NCI-H1436 (cell line): ENCODE measurements at places on chromosomes 12 and 14.

DNA sequence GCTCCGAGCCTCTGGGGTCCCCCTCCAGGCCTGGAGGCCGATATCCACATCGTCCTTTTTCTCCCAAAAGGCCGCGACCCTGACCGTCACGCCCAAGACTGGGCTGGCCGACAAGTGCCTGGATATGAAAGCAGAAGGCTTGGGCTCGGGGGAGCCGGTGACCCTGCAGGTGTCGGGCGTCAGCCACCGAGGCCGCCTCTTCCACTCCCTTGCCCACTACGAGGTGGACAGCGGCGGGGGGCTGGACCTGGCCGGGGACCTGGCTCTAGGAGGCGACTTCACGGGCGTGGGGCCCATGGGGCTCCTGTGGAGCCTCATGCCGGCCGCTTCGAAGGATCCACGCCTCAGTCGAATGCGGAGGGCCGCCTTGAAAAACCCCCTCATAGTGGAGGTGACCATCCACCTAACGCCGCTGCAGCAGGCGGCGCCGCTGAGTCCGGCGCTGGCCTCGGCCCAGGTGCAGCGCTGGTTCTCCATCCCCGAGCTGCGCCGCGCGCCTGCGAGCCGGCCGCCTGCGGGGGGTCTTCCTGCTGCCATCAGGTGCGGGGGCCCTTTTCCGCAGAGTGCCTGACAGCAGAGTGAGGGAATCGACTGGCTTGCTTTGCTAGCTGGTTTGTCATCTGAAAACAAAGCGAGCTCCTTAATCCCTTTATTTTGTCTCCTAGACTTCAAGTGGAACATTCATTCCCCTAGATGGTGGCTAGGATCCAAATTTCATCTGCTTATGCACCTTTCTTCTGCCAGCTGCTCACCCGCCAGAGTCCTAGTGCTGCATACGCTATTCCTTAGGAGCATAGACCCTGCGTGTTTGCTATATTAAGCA lies 10.6 kb upstream of the DNAL1 start:
- no peak for DNase-seq

GRCh38 chr12:132046561-132046960 lies 96.8 kb downstream of the EP400 start:
- no peak for DNase-seq

GRCh38 chr12:123858176-123858575 lies 96.1 kb downstream of the DNAH10 start:
- DNase-seq: no peak

DNA sequence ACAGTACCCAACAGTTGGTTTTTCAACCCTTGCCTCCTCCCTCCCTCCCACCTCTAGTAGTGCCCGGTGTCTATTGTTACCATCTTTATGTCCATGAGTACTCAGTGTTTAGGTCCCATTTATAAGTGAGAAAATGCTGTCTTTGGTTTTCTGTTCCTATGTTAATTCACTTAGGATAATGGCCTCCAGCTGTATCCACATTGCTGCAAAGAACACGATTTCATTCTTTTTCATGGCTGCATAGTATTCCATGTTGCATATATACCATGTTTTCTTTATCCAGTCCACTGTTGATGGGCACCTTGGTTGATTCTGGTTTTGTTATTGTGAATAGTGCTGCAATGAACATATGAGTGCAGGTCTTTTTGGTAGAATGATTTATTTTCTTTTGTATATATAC lies 631.3 kb downstream of the MED13L start:
- no peak for DNase-seq

DNA sequence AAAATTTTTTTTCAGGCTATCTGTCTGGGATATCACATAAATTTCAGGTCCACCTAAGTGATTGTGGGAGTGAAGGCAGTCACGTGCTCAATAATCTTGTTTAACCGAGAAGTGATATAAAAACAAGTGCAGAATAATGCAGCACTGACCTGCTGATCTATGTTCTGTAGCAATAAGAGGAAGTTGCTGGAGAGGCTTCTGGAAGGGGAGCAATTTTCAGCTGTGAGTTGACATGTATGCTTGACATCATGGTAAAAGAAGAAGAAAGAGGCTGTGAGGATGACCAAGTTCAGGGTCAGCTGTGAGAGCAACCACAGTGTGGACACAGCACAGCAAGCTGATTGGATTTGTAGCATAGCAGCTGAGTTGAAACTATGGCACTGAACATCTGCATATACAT lies 172.0 kb upstream of the PELI2 start:
- no peak for DNase-seq

DNA sequence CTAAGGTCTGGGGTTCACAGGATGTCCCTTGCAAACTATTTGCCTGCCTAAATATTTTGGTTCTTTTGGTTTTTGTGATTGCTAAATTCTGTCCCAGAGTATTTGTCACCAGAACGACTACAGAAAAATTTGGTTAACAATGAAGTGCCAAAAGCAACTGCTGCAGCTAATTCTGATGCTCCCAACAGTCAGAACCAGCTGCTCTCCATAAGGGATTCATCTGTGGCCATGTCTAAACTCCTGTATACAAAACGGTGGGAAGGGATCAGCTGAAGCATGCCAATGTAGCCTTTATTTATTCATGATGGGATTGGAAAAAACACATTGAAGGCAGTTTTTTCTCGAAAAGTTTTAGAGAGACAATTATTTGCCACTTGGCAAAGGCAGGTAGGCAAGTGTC lies 29.3 kb upstream of the PELI2 start:
- DNase-seq: no peak

- DNase-seq: peak; percentile 93
Measured at GRCh38 chr14:90513161-90514014, 116.6 kb downstream of the CALM1 start.

DNA sequence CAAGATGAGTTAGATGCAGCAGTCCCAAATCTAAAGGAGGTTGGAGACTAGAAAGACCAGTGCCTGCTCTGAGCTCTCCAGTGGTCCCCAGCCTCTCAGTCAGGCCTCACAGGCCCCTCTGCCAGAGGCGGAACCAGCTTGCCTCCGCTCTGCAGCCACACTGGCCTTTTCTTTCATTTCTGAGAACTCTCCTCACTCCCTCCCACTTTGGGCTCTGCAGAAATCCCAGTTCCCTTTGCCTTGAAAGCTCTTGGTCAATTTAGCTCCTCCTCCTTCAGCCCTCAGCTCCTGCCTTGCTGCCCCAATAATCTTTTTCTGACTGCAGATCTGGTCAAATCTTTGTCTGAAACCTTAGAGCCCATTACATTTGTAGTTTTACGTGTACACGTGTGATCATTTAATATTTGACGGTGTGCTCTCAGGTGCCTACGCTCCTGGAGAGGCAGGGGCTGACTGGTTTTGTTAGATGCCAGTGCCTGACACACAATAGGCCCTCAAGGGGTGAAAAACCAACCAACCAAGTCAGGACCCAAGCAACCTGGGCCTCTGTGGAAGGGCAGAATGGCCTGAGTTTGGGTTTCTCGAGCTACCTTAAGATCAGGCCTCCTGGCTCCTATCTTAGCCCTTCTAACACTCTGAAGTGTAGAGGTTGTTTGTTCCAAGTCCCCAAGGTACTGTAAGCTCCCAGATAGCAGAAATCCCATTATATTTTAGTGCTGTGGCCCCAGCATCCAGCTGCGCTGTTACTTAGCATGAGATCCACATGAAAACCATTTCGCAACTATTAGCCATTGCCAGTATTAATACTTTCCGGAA lies 1.1 kb upstream of the NUDT4 start:
- DNase-seq: no peak

- DNase-seq: peak; percentile 6
Measured at GRCh38 chr14:61034416-61035120, 53.5 kb downstream of the SLC38A6 start.

DNA sequence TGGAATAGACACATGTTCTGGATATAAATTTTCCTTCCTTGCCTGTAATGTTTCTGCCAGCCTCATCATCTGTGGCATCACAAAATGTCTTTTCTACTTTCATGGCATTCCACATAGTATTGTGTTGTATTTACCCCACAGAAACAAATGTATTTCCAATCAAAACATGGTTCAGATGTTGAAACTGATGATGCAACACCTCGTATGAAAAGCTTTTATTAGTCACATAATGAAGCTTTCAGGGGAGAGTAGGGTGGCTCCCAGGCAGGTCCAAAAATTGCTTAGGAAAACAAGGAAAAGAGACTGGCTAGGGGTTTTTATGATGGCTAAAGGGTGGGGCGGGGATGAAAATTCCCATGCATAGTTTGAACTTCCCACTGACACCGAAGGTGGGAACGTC lies 29.1 kb upstream of the ZNF641 start:
- DNase-seq: no peak

DNA sequence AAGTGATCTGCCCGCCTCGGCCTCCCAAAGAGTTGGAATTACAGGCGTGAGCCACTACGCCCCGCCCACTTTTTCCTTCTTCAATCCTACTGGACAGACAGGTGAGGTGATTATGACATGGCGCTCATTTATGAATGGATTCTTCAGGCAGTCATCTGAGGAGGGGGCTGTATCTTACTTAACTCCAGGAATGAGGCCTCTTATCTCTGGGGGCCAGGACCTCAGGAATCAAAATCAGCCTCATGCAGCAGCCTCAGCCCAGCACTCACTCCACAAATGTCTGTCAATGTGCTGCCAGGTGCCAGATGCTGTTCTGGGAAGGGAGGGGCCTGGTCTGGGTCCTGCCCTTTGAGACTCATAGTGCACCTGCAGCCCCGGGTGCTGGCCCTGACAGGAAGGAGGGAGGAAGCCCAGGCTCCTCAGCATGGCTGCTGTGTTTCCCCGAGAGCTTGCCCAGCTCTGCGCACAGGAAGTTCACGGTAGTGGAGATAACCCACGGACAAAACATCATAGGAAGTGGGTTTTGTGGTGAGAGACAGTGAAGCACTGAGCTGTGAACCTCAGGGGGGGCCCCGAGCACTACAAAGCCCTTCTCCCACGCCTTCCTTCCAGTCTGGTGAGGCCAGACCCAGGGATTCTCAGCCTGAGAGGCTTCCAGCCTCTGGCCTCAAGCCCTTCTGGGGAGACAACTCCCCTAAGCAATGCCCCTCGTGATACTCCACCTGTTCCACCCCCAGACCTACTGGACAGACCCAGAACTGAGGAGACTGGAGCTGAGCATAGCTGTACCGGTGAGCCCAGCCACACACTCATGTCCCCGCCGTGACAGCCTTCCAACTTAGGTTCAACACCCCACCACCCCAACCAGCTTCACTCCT lies 22.3 kb downstream of the GALNT6 start:
- DNase-seq: no peak

- no peak for DNase-seq
Measured at GRCh38 chr14:81412779-81413178, 12.7 kb upstream of the STON2 start.

GRCh38 chr12:121404734-121405133 lies 4.8 kb downstream of the RNF34 start:
- peak; percentile 79 for DNase-seq

- no peak for DNase-seq
Measured at GRCh38 chr12:117098361-117099217, 627 bp downstream of the TESC start.

DNA sequence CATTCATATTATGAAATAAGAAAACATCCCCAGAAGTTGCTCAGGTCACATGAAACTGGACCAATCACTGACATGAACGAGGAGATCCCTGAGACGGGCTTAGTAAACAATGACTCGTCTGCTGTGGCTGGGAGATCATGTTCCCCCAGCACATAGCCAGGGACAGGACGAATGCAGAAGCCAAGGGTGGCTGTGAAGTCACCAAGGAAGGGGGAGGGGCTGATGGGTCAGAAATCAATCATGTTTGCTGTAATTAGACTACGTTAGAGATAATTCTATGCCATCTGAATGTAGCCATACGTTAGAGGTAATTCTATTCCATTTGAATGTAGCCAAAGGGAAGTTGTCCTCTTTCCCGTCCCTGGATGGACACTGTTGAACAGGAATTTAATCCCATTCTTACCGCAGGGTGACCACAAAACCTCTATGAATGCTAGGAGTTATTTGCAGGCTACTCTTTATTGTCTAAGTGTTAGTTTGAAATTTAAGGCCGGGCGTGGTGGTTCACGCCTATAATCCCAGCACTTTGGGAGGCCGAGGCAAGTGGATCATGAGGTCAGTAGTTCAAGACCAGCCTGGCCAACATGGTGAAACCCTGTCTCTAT lies 332.9 kb downstream of the TMEM132D start:
- no peak for DNase-seq

DNA sequence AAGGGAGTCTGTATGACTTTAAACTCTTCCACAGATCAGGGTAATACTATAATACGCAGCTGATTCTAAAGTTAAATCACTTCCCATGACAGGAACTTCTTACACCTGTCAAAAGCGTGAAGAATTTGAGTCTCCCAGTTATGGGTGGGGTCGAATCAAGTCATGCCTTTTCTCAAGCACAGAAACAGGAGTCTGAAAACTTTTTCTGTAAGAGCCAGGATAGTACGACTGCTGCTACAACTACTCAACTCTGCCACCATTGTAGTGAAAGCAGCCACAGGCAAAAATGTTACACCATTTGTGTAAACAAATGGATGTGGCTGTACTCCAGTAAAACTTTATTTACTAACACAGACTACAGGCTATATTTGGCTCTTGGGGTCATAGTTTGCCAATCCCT lies 90.3 kb downstream of the DUSP6 start:
- no peak for DNase-seq

DNA sequence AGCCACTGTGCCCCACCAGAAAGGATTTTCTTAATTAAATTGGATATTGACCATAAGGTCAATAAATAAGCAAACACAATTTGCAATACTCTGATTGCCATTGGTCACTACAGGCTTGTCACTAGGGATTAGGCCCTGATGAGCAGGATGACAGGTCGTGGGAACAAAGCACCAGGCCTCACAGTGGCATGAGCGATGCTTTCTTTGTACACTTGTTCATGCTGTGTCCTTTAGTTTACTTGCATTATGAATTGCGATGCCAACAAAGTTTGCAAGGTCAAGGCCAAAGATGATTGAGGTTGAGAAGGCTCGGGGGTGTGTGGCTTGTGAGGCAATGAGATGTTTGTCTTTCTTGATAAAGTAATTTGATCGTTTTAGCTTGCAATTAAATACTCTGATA lies 136.0 kb downstream of the TTC8 start:
- no peak for DNase-seq

GRCh38 chr12:12178559-12178958 lies 88.3 kb downstream of the LRP6 start:
- no peak for DNase-seq

DNA sequence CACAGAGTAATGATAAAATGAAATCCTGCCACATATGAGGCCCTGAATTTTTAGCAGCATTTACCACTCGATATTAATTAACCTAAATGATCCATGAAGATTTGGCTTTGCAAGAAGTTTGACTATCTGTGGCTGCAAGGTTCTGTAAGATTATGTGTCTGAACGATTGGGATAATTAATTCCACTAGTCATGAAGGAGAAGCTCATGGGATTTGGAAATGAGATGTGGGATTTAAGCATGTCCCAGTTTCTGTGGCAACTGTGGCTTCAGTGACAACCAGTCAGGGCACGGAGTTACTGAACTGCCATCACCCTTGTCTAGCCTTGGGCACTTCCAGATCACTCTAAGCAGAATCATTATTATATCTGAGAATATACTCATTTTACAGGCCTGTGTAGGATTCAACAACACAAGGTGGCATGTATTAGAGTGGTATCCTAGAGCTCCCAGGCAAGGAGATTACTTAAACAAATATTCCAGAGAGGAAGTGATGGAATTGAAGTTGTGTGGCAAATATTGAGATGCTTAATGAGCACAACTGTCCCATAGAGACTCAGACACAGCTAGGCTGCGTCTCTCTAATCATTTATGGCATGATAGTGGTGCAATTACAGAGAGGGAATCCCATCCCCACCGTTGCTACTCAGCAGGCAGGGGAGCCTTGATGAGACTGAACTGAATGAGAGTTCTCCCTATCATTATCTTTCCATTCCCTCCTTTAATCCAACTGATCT lies 205.0 kb upstream of the KRR1 start:
- no peak for DNase-seq
